NCI-H1092 treated with DMSO at 0.1 percent for 48 hours (cell line): ENCODE measurements at places on chromosomes 16 and 17.

DNA sequence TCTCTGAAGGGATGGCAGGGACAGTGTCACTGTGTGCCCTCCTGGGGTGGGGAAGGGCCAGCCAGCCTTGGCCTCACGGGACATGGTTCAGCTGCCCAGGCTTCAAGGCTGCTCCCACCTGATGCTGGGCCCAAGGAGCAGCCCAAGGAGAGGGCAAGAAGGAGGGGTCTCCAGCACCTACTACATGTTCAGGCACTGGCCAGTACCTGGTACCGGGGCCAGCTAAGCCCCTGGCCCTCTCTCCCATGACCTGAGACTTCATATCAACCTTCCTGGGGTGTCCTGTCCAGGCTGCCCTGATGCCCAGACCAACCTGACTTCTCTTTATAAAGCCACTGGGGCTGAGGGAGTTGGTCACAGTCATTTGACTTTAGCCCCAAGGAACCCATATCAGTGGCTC lies 1.3 kb downstream of the USH1G start:
- no peak for DNase-seq

- DNase-seq, result no peak
Measured at GRCh38 chr17:78493450-78493849, 83.7 kb downstream of the DNAH17 start.

- peak; percentile 5 for DNase-seq
Measured at GRCh38 chr16:66740010-66740409, 11.4 kb downstream of the DYNC1LI2 start.

GRCh38 chr16:80366023-80366422 lies 174.8 kb upstream of the DYNLRB2 start:
- DNase-seq, result no peak

- no peak for DNase-seq
Measured at GRCh38 chr17:36004594-36005108, 3.3 kb upstream of the CCL15 start.

GRCh38 chr17:10336393-10336792 lies 36.4 kb downstream of the MYH13 start:
- DNase-seq, result no peak

DNA sequence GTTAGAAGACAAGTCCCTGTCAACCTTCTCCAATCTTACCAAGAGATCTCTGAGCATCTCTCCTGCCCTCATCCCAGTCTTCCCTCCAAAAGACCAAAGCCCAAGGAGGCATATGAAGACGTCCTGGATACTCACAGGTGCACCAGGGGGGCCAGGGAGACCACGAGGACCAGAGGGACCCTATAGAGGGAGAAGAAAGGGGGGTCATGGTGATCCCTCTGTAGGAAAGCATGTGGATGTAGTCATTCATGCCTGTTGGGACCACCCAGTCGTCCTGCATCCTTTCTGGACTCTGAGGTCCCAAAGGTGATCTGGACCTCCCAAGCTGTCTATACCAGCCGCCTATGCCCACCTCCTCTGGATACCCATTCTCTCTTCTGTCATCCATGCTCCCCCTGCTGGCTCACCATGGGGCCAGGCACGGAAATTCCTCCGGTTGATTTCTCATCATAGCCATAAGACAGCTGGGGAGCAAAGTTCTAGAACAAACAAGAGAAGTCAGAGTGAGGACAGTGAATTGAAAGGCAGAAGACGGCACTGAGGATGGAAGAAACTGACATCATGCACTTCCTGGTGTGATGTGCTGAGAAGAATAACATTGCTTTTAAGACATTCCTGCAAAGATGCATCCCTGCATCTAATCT lies 3.3 kb downstream of the COL1A1 start:
- DNase-seq, result peak; percentile 4
